ENCODE measurements at places on chromosomes 1 and 21. TPM values are rescaled to one million over a fixed set of nuclear protein-coding genes. Genes with fewer than 3 reads are reported as not detected.

DNA sequence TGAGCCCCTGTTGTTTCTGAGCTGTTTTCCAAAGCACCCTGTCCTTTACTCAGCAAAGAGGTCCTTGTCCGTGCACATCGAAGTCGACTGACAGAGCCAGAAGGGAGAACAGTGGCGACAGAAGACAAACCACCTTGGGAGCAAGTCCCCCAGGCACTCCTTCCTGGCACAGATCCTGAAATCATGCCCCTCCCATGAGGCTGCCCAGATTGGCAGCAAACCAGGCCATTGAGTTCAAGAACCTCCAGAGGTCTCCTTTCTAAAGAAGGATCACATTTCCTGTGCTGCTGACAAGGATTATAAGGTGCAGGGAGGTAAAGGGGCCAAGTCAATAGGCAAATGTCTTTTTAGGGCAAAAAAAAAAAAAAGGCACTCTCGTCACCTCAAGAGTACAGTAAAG is 84.7 kb upstream of the HIVEP3 start:
- DNase-seq, result no peak

DNA sequence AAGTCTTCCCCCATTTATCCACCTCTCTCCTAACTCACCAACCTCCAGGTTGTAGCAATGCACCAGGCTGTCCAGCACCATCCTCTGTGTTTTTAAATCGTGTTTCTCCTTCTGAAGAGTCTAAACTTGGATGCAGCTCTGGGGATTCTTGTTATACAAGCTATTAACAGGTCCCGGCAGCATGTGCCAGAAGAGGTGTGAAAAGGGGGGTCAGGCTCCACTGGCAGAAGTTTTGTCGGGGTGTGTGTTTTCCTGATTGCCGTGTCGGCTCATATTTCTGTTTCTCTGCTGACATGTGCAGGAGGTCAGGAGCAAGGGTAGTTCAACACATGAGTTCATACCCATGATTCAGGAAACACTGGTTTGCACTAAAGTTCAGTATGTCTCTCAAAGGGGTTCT is 658.6 kb upstream of the CAMK1G start:
- no peak for DNase-seq

DNA sequence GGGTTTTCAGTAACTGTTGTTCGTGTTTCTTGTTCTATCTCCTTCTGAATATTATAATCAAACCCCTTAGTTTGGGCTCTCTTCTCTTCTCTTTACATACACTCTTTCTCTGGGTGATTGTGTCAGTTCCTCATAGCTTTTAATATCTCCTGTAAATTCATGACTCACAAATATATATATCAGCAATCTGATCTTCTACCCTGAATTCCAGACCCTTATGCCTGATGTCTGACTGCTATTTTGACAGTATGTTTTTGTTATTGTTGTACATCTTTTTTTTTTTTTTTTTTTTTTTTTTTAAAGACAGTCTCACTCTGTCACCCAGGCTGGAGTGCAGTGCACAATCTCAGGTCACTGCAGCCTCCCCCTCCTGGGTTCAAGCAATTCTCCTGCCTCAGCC is 70.8 kb upstream of the MPC2 start:
- no peak for DNase-seq

DNA sequence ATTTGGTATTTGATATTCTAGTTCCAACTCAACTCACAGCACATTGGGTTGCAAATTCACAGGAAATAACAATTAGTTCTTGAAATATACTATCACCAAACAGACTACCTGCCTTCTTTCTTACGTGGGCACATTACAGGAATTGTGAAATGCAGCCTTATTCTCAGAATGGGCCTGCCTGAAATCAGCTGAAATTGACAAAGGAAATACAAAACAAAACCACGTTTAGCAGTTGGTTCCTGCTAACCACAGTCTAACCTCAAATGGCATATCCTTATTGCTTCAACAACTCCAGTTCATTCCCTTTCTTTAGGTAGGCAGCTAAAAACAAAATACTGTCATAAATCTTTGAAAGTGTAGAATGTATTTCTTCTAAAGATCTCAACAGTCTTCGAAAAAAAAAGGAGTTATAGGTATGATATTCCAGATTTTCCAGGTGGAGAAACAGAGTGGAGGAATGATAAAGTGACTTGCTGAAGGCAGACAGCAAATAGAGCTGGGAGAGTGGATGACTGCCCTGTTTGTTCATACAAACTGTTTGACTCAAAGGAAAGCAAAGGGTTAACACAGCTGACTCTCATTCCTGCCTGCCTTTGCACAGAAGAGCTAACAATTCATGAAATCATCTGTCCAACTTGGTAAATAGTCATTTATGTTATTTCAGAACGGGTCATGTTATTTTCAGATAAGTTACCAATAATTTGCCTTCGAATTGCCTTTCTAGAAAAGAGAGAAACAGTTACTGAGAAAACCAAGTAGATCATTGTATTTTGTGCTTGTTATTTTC is 1.6 kb upstream of the GREM2 start:
- no peak for DNase-seq

DNA sequence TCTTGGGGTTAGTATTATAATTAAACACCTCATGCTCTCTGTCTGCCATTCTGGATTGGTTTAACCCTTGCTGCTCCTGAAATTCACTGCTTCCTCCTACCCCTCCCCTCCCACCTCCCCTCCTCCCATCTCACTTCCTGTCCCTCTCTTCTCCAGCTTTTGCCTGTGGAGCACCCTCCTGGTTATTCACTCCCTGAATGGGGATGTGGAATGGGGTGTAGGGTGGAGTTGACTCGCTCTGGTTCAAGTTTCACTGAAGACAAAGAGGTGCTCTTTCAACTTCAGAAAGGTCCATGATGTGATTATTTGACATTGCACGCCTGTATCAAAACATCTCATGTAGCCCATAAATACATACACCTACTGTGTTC is 160.5 kb downstream of the PLXNA2 start:
- DNase-seq, result no peak

- DNase-seq, result peak; percentile 28
Observed at GRCh38 chr21:21200103-21200938, 202.1 kb downstream of the NCAM2 start.

- DNase-seq, result no peak
Observed at GRCh38 chr1:225999912-226000337, 782 bp upstream of the SDE2 start.

DNA sequence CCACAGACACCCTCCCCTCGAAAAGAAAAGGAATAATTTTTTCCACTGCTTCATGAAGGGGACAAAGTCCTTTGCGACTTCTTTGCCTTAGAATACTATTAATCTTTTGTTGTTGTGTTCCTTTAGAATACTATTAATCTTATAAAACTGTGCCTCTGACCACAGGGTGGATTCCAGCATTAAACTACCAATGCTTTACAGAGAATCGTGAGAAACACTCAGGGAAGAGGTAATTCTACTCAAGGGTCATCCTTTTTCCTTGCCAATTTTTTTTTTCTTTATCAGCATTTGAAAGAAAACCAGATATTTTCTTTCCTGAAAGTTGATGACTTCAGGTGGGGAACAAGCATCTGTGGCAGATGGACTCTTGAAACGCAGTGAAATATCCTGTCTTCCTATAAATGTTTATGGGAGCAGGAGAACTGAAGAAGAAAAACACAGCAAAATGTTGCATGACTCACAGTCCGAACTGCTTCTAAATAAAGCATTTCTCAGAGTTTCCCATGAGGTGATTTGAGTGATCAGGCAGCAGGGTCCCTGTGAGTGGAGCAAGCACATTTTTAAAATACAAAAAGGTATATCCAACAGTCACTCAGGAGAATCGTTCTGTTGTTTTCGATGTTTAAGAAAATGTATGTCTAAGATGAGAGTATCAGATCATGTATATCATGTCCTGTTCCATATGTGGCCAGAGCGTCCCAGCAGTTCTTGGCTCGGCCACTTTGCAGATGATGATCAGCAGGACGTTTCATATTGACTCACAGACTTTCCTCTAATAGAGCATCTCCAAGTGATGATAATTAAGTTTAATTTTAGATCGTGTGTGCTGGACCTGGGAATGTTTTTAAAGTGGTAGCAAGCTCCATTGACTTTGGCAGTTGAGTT is 154.2 kb upstream of the RUNX1 start:
- DNase-seq, result no peak

GRCh38 chr1:172141341-172141881 is 279.1 kb upstream of the C1orf105 start:
- DNase-seq, result no peak

The SSX2IP gene
- total RNA-seq, result 81.8 TPM

The LDLRAD1 gene
- not detected for total RNA-seq

The PBX1 gene
- total RNA-seq, result 2.0 TPM

The ANGPTL1 gene
- total RNA-seq, result not detected

The OR2L3 gene
- not detected for total RNA-seq

The GBP7 gene
- not detected for total RNA-seq

The RAB3B gene
- 1.2 TPM for total RNA-seq

All from Panc1 (cell line).